Endothelial cell of coronary artery (primary cell): ENCODE measurements at places on chromosomes 3 and 15. TPM values are rescaled to one million over a fixed set of nuclear protein-coding genes. Genes with fewer than 3 reads are reported as not detected.

CISH gene
- 0.19 and 0.27 TPM in 2 replicates for total RNA-seq

SLC12A1 gene
- not detected in 2 replicates for total RNA-seq

HCN4 gene
- not detected in 2 replicates for total RNA-seq

TSPAN3 gene
- 277 and 280 TPM in 2 replicates for total RNA-seq

PTPRG gene
- 41.6 and 48.8 TPM in 2 replicates for total RNA-seq

GATM gene
- total RNA-seq, result 0.28 and 0.45 TPM in 2 replicates

CSPG5 gene
- 0.45 and 0.47 TPM in 2 replicates for total RNA-seq

ZIC4 gene
- total RNA-seq, result not detected in 2 replicates

LTK gene
- total RNA-seq, result under 0.01 and 0.19 TPM in 2 replicates

CYP1A1 gene
- 3.0 and 5.5 TPM in 2 replicates for total RNA-seq

UTS2B gene
- total RNA-seq, result 0.56 TPM in 1 of 2 replicates, not detected in the other

EFCAB12 gene
- total RNA-seq, result under 0.01 TPM in 1 of 2 replicates, not detected in the other

SOX14 gene
- total RNA-seq, result not detected in 2 replicates

TGM5 gene
- total RNA-seq, result not detected in 2 replicates

LRRC3B gene
- total RNA-seq, result not detected in 2 replicates

GP9 gene
- total RNA-seq, result not detected in 2 replicates

STAC gene
- total RNA-seq, result 0.18 and 0.75 TPM in 2 replicates

WDR93 gene
- under 0.01 TPM in 2 replicates for total RNA-seq

DAPK2 gene
- total RNA-seq, result 2.8 and 3.2 TPM in 2 replicates

GABRG3 gene
- not detected in 2 replicates for total RNA-seq

MKRN3 gene
- total RNA-seq, result 1.2 TPM in 1 of 2 replicates, not detected in the other

GOLGA8G gene
- total RNA-seq, result not detected in 2 replicates

SCAANT1 gene
- 1.2 TPM in 1 of 2 replicates, not detected in the other for total RNA-seq

LRTM1 gene
- total RNA-seq, result not detected in 2 replicates

FBXW12 gene
- not detected in 2 replicates for total RNA-seq

PLSCR5 gene
- not detected in 2 replicates for total RNA-seq

FBXO45 gene
- 13.4 and 14.0 TPM in 2 replicates for total RNA-seq

IRAK2 gene
- total RNA-seq, result 21.5 and 21.7 TPM in 2 replicates

KBTBD12 gene
- not detected in 2 replicates for total RNA-seq

CPN2 gene
- total RNA-seq, result not detected in 2 replicates

IGSF10 gene
- total RNA-seq, result 0.19 TPM in 1 of 2 replicates, not detected in the other

CHRNA7 gene
- 0.56 and 1.8 TPM in 2 replicates for total RNA-seq

AADACL2 gene
- not detected in 2 replicates for total RNA-seq

MKRN2OS gene
- not detected in 2 replicates for total RNA-seq

BMF gene
- total RNA-seq, result 3.0 and 4.0 TPM in 2 replicates

SPATA12 gene
- total RNA-seq, result 0.09 and 0.18 TPM in 2 replicates

GP5 gene
- total RNA-seq, result 0.09 TPM in 1 of 2 replicates, not detected in the other

PPM1L gene
- total RNA-seq, result 0.94 and 1.2 TPM in 2 replicates

DCP1A gene
- 9.9 and 10.2 TPM in 2 replicates for total RNA-seq

MGLL gene
- 40.6 and 51.6 TPM in 2 replicates for total RNA-seq

SELENOS gene
- total RNA-seq, result 55.8 and 69.5 TPM in 2 replicates

LSAMP gene
- under 0.01 TPM in 1 of 2 replicates, not detected in the other for total RNA-seq

PLIN1 gene
- total RNA-seq, result 0.09 and 0.18 TPM in 2 replicates

CCDC33 gene
- not detected in 2 replicates for total RNA-seq

CIDEC gene
- total RNA-seq, result 0.09 TPM in 1 of 2 replicates, not detected in the other

TRH gene
- total RNA-seq, result not detected in 2 replicates

GOLGA6L7 gene
- total RNA-seq, result not detected in 2 replicates

MYL3 gene
- not detected in 2 replicates for total RNA-seq

FBXO40 gene
- not detected in 2 replicates for total RNA-seq

CCR5 gene
- not detected in 2 replicates for total RNA-seq

SAMD7 gene
- total RNA-seq, result not detected in 2 replicates

AGBL1 gene
- not detected in 2 replicates for total RNA-seq

FGF12 gene
- 0.28 and 1.1 TPM in 2 replicates for total RNA-seq

ALAS1 gene
- total RNA-seq, result 33.1 and 46.7 TPM in 2 replicates
